B cell (primary cell): ENCODE measurements at places on chromosomes 13 and 19.
A peak's percentile ranks its signal among the peaks of the same experiment; 100 is the strongest.

GRCh38 chr19:53772943-53773342, 51.2 kb downstream of the NLRP12 start:
- no peaks in the 10 kb centered on the region for H3K36me3 ChIP-seq
- H3K4me1 ChIP-seq, result no peaks in the 10 kb centered on the region
- H3K27me3 ChIP-seq, result no peaks in the 10 kb centered on the region
- DNase-seq, result peak; percentile 62
- no peak overlapping the region for H3K4me3 ChIP-seq

DNA sequence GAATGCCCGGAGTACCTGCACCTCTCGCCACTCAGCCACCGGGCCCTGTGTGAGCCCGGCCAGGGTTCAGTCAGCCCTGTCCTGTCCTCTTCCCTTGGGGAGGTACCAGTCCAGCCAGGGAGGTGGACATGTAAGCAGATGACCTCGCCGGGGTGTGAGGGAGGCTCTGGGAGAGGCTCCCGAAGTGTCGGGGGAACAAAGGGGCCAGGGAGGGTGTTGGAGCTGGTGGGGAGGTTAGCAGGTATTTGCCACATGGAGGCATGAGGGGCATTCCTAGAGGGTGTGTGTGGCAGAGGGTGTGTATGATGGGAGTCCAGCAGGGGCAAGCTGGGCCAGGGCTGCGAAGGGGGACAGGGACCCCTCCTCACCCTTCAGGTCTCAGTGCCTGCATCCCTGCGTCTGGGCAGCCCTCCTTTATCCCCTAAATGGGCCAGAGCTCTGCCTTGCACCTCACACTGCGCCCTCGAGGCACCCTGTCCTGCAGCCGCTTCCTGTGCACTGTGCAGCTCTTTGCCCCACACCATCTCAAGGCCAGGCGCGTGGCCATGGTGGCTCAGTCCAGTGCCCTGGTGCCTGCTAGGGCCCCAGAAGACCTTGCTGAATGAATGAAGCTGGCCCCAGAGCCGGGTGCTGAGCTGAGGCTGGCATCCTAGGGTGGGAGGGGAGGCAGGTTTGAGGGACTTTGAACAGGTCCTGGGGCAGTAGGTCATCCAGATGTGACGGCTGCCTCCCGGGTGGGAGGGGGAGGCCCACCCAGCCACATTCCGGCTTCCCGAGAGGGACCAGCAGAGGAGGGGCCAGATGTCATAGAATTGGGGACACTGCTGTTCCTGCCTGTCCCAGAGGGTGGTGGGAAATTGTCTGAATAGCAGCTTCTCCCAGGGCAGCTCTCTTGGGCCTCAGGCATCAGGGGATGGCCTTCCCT, 3.1 kb downstream of the DDA1 start:
- peaks cover 9% of the 10 kb centered on the region for H3K4me1 ChIP-seq
- no peak overlapping the region for H3K27ac ChIP-seq
- no peak overlapping the region for H3K4me3 ChIP-seq
- no peaks in the 10 kb centered on the region for H3K27me3 ChIP-seq
- no peak for DNase-seq

- peaks cover 76% of the 10 kb centered on the region for H3K4me1 ChIP-seq
- DNase-seq, result no peak
- H3K27ac ChIP-seq, result no peak overlapping the region
- H3K27me3 ChIP-seq, result no peaks in the 10 kb centered on the region
- H3K4me3 ChIP-seq, result no peak overlapping the region
- H3K36me3 ChIP-seq, result no peaks in the 10 kb centered on the region
These were observed 14.8 kb upstream of the FCGBP start for GRCh38 chr19:39949026-39949747.

- no peak for DNase-seq
- H3K27me3 ChIP-seq, result no peaks in the 10 kb centered on the region
- H3K36me3 ChIP-seq, result no peaks in the 10 kb centered on the region
- no peak overlapping the region for H3K27ac ChIP-seq
- H3K4me3 ChIP-seq, result no peak overlapping the region
- no peaks in the 10 kb centered on the region for H3K4me1 ChIP-seq
These were observed 279.9 kb downstream of the SLITRK6 start for GRCh38 chr13:85519363-85519762.

- no peaks in the 10 kb centered on the region for H3K27me3 ChIP-seq
- no peak overlapping the region for H3K27ac ChIP-seq
- H3K4me1 ChIP-seq, result no peaks in the 10 kb centered on the region
- no peaks in the 10 kb centered on the region for H3K36me3 ChIP-seq
- DNase-seq, result no peak
- no peak overlapping the region for H3K4me3 ChIP-seq
These were observed 564.1 kb downstream of the DCT start for GRCh38 chr13:93915269-93915809.

DNA sequence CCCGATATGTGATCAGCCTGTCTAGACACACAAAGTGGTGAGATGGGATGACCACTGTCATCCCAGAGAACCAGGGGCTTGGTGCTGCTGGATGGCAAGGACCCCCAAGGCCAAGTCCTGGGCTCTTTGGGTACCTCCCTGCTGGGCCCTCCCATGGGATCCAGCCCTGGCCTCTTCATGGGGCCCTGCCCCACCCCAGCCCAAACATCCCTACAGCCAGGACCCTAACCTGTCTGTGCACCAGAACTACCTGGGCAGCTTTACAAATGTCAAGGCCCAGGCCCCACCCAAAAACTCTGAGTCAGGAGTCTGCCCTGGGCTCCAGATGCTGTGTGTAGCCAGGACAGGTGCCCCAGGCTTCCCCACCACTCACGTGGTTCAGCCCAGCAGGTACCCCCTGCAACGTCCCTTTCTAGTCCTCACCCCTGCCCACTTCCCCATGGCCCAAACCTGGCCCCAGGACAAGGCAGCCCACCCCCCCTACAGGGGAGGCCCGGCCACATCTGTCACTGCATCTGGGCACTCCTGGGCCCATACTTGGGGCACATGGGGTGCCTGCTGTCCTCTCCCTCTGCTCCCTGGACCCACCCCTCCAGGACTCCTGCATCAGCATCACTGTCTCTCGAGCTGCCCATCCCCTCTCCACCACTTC, 233.5 kb downstream of the TUBA3C start:
- H3K4me3 ChIP-seq, result no peak overlapping the region
- H3K36me3 ChIP-seq, result no peaks in the 10 kb centered on the region
- H3K27me3 ChIP-seq, result no peaks in the 10 kb centered on the region
- H3K27ac ChIP-seq, result no peak overlapping the region
- no peaks in the 10 kb centered on the region for H3K4me1 ChIP-seq

DNA sequence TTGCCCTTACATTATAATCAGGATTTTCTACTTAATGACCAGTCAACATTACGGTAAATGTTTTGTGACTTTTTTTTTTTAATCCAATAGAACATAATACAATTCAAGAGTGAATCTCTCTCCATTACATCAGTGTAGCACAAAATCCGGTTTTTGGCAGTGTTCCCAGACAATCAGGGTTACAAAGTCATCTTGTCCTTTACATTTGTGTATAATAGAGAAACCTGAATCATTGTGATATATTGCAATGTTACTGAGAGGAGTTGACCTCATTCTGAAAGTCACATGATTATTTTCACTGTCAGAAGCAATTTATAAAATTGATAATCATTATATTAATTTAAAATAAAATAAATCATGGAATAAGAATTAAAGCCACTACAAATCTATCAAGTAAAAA, 1346.0 kb upstream of the SPRY2 start:
- no peaks in the 10 kb centered on the region for H3K36me3 ChIP-seq
- no peak overlapping the region for H3K4me3 ChIP-seq
- H3K4me1 ChIP-seq, result no peaks in the 10 kb centered on the region
- H3K27ac ChIP-seq, result no peak overlapping the region

GRCh38 chr13:92989301-92989700, 237.3 kb upstream of the GPC6 start:
- H3K27me3 ChIP-seq, result no peaks in the 10 kb centered on the region
- no peak overlapping the region for H3K4me3 ChIP-seq
- DNase-seq, result no peak
- no peak overlapping the region for H3K27ac ChIP-seq
- no peaks in the 10 kb centered on the region for H3K36me3 ChIP-seq

- DNase-seq, result no peak
- no peak overlapping the region for H3K27ac ChIP-seq
- H3K4me3 ChIP-seq, result no peak overlapping the region
- H3K4me1 ChIP-seq, result no peaks in the 10 kb centered on the region
- H3K36me3 ChIP-seq, result no peaks in the 10 kb centered on the region
These were observed 36.8 kb downstream of the N4BP2L1 start for GRCh38 chr13:32391101-32391619.

GRCh38 chr13:97002581-97002980, 8.3 kb upstream of the OXGR1 start:
- no peak overlapping the region for H3K27ac ChIP-seq
- H3K4me1 ChIP-seq, result peaks cover 5% of the 10 kb centered on the region
- H3K4me3 ChIP-seq, result no peak overlapping the region
- no peak for DNase-seq

DNA sequence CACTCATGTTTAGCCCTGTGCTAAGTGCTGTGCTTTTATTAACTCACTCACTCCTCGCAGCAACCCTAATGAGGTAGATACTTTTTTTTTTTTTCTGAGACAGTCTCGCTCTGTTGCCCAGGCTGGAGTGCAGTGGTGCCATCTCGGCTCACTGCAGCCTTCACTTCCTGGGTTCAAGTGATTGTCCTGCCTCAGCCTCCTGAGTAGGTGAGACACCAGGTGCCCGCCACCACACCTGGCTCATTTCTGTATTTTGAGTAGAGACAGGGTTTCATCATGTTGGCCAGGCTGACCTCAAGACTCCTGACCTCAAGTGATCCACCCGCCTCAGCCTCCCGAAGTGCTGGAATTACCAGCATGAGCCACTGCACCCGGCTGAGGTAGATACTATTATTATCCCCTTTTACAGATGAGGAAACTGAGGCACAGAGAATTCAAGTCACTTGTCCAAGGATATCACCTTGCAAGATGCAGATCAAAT, 2.5 kb downstream of the ITPKC start:
- peaks cover 40% of the 10 kb centered on the region for H3K4me1 ChIP-seq
- H3K4me3 ChIP-seq, result peak overlapping the region; percentile 90
- no peak overlapping the region for H3K27ac ChIP-seq
- no peaks in the 10 kb centered on the region for H3K27me3 ChIP-seq
- DNase-seq, result no peak
- no peaks in the 10 kb centered on the region for H3K36me3 ChIP-seq

DNA sequence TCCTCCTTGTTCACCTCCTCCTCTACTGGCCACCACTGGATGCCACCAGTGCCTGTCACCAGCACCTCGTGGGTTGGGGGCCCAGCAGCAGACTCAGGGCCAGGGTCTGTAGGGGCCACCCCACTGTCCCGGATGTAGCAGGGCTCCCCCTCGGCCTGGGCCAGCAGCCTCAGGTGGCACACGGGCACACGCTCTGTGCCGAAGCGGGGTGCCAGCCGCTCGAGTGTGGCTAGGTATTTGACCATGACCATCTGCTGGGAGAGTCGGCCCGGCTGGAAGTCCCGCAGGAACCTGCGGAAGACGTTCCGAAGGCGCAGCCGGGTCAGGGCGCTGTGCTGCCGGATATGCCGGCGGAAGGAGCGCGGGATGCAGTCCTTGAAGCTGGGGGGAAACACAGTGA, 14.9 kb downstream of the TYK2 start:
- no peaks in the 10 kb centered on the region for H3K27me3 ChIP-seq
- peaks cover 79% of the 10 kb centered on the region for H3K36me3 ChIP-seq
- no peak overlapping the region for H3K27ac ChIP-seq
- H3K4me3 ChIP-seq, result no peak overlapping the region
